ENCODE measurements at places on chromosomes 5 and 9.

DNA sequence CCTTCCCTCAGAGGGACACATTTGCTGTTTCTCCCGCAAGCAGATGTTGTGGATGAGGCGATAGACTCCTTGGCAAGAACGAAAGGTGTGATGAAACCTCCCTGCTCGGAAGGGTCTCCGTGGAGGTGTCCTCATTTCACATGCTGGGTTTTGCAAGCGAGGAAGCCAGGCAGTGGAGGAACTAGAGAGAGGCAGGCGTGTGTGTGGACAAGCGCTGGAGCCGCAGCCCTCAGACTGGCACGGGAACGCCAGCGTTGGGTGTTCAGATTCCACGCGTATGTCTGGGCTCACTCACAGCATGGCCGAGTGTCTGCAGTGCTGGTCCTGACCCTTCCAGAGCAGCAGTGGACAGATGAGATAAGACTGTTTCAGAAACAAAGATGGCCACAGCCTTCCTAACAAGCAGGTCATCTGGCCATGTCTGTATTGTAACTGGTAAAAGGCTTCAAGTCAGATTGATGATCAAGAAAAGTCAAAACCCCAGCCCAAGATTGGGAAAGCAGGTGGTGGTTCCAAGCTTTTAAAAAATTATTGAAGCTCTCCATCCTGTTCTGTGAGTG, 35.0 kb upstream of the NCS1 start:
- DNase-seq = no peak

DNA sequence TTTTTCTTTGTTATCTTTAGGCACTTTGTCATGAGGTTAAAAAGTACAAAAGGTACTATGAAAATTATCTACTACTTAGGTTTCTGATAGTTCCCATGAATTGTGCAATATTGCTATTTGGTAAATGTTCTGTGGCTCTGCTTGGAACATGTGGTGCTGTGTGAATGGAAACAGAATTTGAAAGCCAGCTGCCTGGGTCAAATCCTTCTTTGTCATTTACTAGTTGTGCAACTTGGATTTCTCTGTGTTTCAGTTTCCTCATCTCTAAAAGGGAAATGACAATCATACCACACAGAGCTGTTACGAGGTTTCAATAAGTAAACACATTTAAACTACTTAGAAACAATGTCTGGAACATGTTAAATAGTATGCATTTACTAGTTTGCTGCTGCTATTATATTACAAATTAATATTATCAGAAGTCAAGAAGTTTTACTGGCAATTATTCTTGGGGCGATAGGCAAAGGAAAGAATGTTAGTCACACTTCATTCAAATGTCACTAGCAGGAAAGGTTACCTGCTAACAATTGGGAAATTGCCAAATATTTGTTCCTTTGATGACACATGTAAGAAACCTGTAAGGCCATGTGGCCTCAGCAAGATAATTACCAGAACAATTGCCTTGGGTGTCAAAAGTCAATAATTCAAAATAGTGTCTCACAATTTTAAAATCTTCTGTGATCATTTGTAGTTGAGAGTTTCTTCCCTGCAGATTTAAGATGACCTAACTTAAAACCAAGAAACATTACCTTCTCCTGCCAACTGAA, 184.8 kb downstream of the KIAA0825 start:
- no peak for DNase-seq

DNA sequence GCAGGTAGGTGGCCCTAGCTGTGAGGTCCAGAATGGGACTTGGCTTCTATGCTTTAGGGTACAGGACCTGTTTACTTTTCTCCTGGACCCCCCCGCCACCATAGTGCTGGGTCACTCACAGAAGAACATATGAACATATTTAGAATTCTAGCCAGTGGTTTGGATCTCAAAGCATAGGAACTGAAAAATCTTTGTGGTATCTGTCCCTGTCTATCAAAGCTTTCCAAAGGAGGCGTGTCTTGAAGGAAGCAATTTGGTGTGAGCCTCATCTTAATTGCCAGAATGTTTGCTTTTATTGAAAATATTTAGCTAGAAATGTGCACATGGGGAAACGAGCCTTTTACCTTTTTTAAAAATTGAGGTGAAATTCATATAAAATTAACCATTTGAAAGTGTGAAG, 6.2 kb downstream of the PHF2 start:
- no peak for DNase-seq

DNA sequence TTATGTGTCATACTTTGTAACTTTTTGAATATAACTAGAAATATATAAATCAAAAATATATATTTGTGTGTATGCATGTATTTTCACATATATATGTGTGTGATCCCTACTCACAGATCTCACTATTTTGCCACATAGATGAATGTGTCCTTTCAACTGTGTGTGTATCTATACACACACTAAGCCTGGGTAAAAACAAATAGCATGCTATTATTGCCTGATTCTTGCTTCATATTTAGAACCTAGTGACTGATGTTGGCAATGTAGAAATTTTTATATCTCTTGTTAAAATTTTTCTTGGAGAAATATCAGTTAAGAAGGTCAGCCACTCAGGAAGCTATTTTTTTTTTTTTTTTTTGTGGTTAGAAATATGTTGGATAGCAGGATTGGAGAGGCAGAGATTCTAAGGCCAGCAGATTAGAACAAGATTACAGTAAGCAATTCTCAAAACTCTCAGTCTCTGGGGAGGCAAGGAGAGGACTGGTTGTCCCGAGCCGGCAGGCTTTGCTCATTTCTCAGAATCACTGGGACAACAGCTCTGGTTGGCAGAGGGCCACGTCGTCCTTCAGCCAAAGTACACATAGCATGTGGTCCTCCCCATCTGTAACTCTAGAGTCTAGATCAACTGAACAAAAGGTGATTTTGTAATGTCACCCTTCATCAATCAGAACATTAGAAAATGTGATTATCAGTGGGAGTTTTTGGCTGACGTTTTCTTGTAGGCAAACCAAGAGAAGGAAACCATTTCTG, 19.7 kb downstream of the C6 start:
- DNase-seq = no peak

DNA sequence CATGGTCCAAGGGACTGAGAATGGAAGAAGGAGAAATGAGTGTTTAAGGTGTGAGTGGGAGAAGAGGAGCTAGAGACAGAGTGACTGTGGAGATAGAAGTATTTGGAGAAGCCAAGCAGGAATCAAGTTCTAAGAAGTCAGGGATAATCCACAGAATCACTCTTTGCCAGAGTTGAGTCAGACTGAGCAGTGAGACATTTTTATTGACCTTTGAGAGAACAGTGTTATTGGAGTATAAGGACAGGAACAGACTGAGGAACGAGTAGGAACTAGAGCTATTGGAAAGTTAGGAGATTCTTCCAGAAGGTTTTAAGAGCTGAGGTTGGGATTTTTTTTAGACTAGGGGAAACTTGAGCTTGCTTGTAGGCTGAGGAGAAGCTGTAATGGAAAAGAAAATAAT, 37.2 kb downstream of the RCL1 start:
- no peak for DNase-seq

- DNase-seq = no peak
Measured at GRCh38 chr5:95723632-95724369, 7.3 kb upstream of the RHOBTB3 start.

DNA sequence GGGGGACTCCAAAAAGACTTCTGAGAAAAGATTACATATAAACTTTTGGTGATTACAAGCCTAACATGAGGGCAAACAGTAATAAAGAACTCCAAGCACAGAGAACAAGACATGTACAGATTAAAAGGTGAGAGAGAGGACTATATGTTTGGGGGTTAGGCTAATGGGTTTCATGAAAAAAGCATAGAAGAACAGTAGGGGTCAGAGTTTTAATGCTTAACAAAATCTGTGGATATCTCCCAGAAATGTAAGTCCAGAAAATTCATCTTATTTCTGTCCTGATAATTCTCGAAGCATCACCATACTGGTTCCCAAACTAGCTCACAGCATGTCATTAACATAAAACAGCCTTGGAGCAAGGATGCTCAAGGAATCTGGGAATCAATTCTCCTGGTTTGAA, 137.2 kb downstream of the ARRDC3 start:
- DNase-seq = no peak

GRCh38 chr5:157533011-157533481, 42.5 kb downstream of the ADAM19 start:
- DNase-seq = no peak

GRCh38 chr9:127805620-127806019, 2.9 kb downstream of the FPGS start:
- DNase-seq = no peak

DNA sequence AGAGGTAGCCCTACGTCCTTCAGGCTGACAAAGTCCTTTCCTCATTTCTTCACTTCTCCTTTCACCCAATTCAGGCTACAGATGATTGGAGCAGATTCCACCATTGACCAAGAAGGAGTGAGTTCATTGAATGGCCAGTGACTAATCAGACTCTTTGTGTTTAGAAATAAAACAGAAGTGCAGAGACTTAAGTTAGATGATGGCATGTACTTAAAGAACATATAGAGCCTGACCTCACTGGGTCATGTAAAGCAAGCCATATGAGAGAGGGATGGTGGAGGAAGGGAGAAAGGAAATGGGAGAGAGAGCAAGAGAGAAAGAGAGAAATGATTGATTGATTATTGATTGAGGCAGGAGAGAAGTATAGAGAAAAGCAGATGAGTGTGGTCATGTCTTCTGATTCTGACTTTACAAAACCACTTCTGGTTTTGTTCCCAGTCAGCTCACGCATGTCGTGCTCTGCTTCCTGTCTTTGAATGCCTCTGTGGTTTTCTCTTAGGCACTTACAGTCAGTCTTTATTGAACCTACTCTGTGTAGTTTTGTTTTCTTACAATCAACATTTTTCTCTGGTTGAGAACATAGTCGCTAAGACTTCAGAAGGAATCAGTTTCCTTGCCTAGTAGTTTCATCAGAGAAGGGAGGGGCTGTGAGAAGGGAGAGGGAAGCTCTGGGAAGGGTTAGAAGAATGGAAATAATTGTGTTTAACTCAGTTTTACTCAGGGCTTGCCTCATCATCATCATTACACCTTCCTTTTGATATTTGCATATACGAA, 149.2 kb upstream of the KLF9 start:
- DNase-seq = no peak

GRCh38 chr5:52751137-52751536, 36.6 kb upstream of the ITGA1 start:
- DNase-seq = no peak

- no peak for DNase-seq
Measured at GRCh38 chr9:80957801-80958200, 731.5 kb downstream of the TLE1 start.
